ENCODE measurements at places on chromosomes 4 and X.

GRCh38 chr4:167428156-167428555, 193.9 kb upstream of the SPOCK3 start:
- DNase-seq: peak; percentile 43

- DNase-seq: no peak
Measured at GRCh38 chr4:148311526-148311925, 130.7 kb downstream of the NR3C2 start.

- no peak for DNase-seq
Measured at GRCh38 chr4:159055833-159056232, 47.0 kb upstream of the RAPGEF2 start.

DNA sequence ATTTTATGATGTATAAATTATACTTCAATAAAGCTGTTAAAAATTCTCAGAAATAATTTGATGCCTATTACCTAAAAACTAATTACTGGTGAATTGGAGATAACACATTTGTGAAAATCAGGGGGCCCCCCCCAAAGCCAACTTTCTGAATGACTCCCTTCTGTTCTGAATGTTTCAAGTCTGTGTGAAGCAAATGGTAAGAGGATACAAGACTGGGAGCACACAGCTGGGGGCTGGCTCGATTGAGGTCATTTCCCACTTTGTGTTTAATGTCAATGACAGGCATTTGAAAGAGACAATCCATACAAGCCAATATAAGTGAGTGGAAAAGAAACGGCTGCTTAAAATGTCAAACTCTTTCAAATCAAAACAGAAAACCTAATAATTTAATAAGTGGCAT, 155.8 kb downstream of the SH2D1A start:
- no peak for DNase-seq

DNA sequence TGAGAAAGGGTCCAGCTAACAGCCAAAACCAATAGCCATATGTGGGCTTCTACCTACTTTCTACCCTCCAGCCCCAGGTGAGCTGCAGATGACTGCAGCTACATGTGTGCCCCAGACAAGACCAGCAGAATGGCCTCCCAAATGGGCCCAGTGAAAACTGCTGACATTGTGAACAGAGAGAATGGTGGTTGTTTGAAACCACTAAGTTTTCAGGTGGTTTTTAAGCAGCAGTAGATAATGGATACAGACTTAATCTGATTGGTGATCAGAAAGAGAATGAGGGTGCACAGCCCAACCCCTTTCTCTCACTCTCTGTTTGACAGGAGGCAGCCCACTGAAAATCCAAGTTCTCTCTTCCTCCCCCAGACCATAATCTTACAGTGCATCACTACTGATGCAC, 42.5 kb upstream of the BBS12 start:
- no peak for DNase-seq

DNA sequence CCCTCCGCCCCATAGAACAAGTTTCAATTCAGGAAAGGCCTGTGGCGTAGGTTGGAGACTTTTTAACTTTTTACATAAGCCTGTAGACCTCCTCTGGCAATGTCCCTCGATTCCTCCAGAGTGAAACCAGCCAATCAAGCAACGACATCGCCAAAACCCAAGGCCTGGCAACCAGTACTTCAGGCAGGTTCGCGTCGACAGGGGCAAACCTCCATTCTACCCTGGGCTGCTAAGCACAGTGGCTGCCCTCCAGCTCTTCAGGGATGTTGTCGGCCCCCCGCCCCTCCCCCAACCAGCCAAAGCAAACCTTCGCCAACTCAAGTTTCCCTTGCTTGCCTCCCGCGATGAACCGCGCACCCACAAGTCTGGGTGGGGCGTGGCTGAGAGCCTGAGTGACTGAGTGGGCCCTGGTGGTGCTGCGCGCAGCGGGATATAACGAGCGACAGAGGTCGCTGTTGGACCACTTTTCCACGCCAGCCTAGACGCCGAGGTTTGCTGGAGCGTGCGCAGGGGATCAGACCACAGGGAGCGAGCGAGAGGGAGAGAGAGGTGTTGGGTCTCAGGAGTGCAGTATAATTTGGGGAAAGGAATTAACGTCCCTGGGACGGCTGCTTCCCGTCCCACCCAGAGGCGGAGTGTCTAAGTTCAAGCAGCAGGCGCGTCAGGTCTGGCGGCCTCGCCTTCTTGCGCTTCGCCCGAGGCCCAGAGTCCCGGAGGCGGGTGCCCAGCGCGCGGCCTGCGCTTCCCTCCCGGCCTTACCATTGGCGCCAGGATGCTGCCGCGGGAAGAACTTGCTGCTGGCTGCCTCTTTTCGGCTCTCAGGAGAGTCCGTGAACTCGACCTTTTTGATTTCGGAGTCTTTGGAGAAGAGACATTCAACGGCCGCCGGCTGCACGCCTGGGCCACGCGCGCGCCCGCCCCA, 9.0 kb upstream of the PITX2 start:
- DNase-seq: peak; percentile 83

- DNase-seq: peak; percentile 66
Measured at GRCh38 chrX:37685381-37686359, at the start of gene XK. TSS of gene XK (plus strand) at chrX:37685791. CDS start at chrX:37685962, 171 bp downstream.

DNA sequence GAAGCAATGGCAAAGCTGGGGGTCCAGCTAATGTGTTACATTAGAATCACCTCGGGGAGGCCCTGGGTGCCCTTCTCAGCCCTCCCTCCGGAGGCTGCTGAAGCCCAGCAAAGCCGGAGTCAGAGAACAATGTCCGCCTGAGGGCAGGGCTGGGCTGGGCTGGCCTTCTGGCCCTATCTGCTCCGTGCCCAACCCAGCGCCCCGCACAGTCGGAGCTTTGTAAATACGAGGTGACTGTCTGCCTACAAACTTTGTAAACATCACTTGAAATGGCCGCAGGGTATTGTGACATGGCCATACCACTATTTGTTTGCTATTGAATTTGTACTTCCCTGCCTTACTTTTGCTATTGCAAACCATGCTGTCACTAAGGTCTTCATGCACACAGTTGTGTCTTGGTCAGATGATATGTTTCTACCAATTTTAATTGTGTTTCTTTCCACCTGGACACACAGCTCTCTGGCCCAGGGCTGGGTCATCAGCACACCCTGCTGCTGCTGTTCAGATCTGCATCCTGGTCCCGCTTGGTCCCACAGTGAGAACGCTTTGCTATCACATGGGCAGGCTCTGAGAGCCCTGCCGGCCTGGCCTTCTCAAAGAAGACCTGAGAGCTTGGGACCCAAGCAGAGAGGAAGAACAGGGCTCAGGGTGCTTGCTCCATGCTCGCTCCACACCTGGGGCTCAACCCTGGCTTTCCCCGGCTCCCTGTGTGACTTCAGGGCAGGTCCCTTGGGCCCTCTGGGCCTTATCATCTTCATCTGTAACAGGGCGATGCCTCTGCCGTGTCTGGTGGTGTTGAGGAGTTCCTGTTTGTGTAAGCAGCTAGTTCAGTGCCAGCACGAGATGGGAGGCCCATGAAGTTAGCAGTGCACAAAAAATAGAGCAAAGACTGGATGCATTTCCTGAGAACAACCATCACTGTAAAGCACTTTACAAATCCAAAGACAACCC, 2.3 kb downstream of the S100P start:
- no peak for DNase-seq

- DNase-seq: no peak
Measured at GRCh38 chr4:147328756-147329446, 152.0 kb upstream of the EDNRA start.

DNA sequence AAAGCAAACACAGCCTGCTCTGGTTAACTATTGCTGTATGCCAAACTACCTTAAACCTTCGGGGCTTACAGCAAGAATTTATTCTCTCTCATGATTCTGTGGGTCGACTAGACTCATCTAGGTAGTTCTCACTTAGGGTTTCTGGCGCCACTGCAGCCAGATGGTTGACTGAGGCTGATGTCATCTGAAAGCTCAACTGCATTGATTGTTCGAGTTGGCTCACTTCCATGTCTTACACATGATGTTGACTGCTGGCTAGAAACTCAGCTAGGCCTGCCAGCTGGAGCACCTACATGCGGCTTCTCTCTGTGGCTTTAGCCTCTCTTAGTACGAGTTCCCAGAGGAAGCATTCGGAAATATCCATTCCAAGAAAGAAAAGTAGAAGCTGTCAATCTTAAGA, 103.2 kb downstream of the SRPX start:
- peak; percentile 60 for DNase-seq

DNA sequence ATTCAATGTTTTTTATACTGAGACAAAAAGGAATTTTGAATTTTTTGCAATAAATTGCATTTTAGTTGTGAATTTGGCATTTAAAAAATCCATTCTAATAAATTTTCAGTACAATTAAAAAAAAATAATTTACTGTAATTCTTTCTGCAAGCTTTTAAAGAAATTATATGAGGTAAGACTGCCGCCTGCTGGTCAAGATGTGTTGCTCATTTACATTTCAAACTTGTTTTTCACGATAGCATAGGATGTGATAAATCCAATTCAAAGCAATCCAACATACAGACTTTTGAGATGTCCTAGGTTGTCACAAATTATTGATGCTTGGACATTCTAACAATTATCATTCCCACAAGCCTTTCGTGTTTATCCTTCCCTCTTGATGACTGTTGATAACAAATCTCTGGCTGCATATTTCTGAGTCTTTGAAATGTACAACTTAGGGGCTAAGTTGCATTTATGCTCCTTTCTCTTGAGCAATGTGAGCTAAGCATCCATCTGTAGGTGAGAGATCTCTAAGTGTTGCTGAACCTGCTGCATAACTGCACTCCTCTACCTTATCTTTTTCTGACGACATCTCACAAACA, 21.7 kb upstream of the MFAP3L start:
- DNase-seq: peak; percentile 42

DNA sequence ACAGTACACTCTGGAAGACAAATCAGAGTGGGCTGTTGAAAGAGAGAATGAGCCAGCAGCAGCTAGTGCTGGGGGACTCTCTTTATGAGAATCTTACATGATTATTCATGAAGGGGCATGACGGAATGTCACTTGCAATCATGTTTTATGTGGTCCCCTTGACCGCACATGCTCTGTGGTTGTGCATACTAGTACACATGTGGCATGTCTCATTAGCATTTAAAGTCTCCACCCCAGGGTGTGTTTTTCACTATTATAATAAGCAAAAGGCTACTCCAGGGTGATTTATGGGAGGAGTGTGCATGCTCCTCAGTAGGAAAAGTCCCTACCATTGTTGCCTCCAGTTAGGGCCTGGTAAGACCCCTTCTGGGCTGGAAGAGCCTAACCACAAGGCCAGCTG, 30.7 kb upstream of the MAGEA11 start:
- DNase-seq: no peak

DNA sequence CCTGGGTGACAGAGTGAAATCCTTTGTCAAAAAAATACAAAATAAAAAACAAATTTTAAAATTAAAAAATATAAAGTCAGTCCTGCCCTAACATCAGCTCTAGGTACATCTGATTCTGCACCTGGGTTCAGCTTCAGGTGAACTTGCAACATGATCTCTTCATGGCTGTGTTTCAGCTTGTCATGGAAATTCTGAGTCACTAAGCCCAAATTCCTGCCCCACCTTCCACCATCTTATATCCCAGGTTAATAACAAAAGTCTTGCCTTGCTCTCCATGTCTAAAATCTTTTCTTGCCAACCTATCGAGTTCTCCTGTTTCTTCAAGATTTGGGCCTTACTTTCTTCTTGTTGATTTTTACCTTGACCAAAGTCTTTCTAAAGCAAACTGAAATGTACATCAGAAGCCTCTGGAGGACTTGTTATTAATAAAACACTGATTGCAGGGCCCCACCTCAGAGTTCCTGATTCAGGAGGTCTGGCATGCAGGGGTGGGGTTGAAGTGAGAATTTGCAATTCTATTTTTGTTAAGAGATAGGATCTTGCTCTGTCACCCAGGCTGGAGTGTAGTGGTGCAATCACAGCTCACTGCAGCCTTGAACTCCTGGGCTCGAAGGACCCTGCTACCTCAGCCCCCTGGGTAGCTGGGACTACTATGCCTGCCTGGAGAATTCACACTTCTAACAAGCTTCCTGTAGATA, 125.8 kb upstream of the VCX3A start:
- DNase-seq: no peak
